Epithelial cell of esophagus (primary cell): ENCODE measurements at places on chromosomes 7 and 10.
A peak's percentile ranks its signal among the peaks of the same experiment; 100 is the strongest.

- DNase-seq, result no peak
Measured at GRCh38 chr7:90690159-90690858, 94.2 kb downstream of the CDK14 start.

DNA sequence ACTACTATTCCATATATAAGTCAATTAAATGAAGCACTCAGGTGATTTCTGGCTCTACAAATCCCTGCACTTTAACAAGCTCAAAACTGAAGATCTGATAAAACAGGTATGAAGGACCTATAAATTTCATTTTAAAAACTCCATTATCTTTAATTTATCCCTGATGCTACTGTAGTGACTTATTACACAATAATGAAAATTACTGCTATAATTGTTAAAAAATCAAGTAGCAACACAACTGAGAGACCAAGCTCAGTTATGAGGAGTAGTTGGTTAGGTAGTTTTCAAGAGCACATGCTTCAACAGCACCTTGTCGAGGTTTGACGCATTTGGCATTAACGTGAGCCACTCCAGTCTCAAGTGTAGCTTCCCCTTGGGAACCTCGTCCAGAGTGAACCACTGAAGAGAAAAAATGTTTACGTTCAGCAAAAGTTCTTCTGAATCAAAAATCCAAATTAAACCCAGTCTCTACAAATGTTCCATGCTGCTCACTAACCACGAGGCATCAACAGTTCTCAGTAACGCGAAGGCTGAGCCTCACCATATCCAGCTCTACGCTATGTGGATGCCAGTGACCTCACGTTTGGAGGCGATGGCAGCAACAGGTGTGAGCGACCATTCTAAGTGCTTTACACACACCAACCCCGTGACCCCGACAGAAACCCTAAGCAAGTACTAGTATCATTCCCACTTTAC, 55.3 kb upstream of the NCAPG2 start:
- DNase-seq, result no peak

DNA sequence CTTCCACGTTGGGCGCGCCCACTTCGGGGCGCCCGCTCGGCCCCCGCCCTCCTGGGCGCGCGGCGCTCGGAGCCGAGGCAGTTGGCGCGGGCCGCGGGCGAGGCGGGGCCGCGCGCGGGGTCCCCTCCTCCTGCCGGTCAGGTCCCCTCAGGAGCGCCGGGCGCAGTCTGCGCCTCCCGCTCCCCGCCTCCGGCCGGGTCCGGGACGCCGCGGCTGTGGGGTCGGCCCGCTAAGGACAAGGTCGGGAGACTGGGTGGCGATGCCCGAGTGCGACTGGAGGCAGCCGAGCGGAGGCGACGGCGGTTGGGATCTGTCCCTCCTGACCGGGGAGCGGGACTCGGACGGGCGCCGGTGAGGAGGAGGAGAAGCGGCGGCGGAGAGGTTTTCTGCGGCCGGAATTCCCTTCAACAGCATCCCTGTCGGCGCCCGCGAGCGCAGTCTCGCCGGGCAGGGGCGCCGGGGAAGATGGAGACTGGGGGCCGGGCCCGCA, at the start of gene ATRNL1:
Gene ATRNL1 (plus strand): TSS at position 80 of the 490 bp plus-strand sequence. CDS start 386 bp downstream, at position 466.
- peak; percentile 16 for DNase-seq

- DNase-seq, result no peak
Measured at GRCh38 chr10:130687566-130687965, 551.4 kb downstream of the GLRX3 start.

DNA sequence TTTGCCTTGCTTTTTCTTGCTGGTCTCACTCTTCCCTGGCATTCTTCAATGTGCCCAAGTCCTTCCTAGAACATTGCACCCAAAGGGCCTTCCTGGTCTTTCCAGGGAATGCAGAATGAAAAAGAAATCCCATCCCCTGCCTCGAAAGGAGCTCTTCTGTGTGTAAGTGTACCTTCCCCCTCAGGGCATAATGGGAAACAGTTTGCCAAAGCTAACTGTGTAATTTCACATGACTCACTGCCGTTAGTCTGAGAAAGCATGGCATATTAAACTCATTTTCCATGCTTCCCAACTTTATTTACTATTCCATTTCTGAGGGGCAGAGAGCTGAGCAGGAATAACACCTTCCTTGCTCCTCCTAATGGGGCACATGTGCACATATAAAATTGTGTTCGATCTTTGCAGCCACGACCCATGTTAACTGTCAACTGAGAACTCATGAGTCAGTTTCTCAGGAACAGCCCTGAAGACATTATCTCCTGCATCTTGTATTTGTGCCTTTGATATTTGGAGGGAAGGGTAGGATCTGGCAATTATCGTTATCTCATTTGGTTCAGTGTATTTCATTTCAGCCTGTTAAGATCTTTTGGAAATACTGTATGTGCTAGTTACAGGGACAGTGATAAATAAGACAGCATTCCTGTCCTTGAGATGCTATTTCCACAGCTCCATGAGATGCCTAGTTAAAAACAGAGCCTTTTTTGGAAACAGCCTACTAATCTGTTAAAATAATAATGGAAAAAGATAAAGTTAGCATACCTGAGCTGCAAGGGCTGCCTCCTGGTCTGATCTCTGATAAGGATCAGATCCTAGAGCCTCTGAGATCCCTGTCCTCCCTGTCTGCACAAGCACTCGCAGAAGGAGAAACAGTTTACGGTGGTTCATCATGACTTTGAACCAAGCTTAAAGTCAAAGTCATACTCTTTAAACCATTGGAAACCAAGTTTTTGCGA, 42.3 kb downstream of the IKZF1 start:
- peak; percentile 72 for DNase-seq

GRCh38 chr7:150449206-150449952, 1.1 kb upstream of the GIMAP8 start:
- DNase-seq, result no peak

GRCh38 chr7:33874943-33875342, 30.4 kb upstream of the BMPER start:
- DNase-seq, result no peak

GRCh38 chr7:7210475-7211237, 28.3 kb downstream of the C1GALT1 start:
- no peak for DNase-seq

GRCh38 chr7:36082910-36083309, 70.1 kb upstream of the EEPD1 start:
- no peak for DNase-seq

DNA sequence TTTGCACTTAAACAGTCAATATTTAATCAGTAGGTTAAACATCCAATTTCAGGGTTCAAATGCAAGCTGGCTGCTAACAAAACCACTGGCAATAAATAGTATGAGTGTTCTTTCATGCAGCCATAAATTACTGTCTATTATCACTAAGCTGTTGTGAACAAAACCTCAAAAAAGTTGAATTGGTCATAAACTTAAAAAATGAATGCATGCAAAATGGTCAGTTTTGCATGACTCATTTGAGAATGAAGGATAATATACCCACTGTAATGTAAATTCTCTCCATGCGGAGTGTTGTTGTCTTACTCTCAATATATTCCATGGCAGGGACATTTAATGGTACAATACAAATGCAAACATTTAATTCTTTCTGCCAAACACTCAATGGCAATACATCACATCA, 226.4 kb downstream of the MAGI2 start:
- no peak for DNase-seq

DNA sequence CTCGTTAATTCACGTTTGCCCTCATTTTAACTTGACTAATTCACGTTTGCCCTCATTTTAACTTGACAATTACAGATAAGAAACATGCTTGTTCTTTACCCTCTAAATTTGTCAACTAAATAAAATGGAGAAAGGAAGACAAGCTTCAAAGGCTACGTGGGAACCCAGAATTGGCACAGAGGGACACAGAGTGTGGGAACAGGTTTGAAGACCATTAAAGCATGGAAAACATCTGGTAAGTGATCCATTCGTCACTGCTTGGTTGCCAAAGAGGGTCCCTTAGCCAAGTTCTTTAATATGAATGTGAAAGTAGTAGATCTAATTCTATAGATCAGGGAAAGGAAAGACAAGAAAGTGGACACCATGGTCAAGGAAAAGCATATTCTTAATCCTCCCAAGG, 57.2 kb downstream of the ITIH5 start:
- DNase-seq, result no peak
